ENCODE measurements at places on chromosomes 2 and 18.
A peak's percentile ranks its signal among the peaks of the same experiment; 100 is the strongest.

- peak; percentile 24 for DNase-seq
These were observed 211.4 kb downstream of the PRKCE start for GRCh38 chr2:45862843-45863242.

DNA sequence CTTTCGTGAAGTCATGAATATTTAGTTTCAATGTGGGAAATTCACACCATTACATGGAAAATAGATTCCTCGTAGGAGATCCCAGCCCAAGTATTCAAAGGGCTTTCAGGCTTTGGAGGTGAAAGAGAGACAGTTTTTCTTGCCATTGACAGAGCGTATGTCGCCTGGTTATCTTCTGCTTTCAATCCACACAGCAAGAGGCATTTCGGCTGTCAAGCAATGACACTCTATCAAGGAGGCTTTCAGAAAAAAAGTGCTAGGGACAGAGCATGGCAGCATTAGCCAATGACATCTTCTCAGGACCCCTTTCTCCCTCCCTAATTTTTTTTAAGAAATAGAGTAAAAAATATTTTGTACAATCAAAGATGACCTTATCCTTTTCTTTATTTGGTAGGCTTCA lies 492.8 kb downstream of the TMEM182 start:
- no peak for DNase-seq

DNA sequence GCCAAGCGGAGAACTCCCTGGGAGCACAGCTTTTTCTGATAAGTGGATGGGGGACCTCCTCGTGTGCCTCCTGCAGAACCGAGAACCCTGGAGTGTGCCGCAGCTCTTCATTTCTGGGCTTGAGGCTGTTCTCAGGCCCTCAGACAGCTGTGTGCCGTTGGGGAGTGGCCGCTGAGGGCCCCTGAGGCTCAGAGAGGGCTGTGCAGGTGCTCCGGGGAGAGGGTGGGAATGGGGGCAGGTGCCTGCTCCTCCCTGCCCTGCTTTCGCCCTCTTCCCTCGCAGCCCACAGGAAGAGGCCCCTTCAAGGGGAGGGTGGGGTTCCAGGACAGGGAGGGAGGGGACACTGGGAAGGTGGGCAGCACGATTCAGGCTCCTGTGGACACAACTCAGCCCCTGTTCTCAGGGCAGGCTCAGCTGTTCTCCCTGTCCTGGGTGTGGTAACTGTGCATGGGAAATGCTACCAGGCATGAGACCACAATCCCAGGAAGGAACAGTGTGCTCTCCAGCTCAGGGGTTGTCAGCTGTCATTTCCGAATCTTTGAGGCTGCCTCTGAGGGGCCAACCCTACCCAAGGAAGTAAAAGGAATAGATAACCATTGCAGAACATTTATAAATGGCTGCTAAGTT lies 11.3 kb downstream of the LCT start:
- no peak for DNase-seq

DNA sequence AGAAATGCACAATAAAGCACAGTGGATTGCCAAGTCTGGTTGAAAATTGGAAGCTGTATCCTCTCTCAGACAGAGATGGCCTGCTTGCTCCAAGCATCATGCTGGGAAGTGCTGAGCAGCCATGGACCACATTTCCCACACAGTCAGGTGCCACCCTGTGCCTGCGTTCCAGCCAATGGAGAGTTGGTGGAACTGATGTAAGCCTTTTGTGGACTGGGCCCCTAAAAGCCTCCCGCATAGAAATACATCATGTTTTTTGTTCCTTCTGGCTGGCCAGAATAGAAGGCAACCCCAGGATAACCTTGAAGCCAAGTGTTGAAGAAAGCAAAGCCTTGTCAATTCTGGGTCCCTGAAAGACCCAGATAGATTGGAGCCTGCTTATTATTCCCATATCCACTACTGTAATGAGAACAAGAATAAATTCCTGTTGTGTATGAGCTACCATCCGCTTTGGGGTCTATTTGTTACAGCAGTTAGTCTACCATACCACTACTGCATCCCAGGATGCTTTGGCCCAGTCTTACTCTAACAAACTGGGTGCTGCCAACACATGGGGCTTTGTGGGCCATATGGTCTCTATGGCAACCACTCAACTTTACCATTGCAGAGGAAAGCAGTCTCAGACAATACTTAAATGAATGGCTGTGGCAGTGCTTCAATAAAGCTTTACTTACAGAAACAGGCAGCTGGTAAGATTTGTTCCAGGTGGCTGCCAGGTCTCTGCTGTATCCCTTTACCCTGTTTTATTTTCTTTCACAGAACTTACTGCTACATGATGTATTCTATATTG lies 65.4 kb downstream of the POLE4 start:
- no peak for DNase-seq

DNA sequence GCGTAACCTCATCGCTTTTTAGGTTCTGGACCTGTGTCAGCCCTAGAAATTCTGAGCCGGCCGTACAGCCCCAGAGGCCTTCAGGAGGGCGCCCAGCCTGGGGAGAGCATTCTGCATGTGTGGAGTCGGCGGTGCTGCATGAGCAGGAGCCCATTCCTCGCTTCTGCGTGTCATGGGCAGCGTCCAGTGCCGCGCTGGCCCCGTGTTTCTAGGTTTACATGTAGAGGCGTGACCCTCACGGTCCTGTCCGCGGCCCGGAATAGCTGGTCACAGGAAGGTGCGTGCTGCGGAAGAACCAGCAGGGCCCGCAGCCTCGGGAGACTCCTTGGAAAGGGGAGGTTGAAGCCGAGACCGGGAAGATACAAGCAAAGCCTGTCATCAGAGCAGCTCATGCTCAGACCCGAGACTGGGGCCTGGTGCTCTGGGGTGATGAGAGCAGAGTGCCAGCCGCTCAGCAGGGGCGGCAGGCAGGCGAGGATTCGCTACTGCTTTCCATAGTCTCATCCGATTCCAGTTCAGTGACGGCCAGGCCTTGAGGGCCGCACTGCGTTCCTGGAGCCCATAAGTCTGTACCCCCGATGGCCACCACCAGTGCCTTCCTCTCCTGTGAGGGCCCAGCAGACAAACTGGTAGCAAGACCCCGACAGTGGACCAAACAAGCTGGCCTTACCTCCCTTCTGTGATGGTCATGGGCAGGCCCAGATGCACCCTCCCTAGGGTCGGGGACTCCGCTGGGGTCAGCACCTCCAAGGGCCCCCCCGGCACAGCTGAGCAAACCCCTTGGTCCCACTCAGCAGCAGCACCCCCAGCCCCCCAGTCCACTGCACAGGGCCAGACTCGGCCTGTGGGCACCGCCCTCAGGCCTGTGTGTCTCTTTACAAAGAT lies 15.6 kb upstream of the NFATC1 start:
- peak; percentile 70 for DNase-seq

DNA sequence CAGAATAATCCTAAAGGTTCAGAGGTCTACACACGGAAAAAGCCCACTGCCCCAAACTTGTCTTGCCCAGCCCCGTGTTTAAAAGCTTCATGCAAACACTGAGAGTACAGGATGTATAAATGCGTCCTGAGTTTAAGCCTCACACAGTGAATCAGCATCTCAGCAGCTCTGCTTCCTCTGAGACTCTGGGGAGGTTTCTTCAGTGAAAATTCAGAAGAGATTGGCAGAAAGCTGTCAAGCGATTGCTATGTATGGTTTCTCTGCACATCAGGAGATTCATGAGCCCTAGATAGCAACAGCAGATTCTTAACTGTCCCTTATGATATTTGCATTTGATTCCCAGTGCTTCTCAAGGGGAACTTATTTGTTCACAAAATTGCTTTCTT lies 27.1 kb downstream of the CRACDL start:
- no peak for DNase-seq
